Daoy (cell line): ENCODE measurements at places on chromosomes 13 and 19. TPM values are rescaled to one million over a fixed set of nuclear protein-coding genes. Genes with fewer than 3 reads are reported as not detected.
A peak's percentile ranks its signal among the peaks of the same experiment; 100 is the strongest.

The MUC16 gene
- not detected in 2 replicates for total RNA-seq

DNA sequence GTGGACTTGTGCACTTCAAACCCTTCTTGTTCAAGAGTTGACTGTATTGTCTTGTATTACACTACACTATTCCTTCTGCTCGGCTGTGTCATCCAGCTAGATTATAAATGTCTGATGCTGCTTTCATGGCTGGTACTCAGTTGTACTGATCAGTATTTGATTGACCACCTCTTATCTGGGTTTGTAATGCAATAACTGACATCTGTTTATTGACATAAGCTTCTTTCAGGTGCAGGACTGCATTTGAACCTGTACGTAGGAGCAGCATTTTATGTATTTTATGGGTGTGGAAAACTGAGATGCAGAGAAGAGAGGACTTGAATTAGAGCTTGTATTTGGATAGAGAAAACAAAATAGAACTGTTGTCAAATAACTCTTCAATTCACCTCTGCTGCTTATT lies 309.2 kb downstream of the FGF9 start:
- DNase-seq = no peak

DNA sequence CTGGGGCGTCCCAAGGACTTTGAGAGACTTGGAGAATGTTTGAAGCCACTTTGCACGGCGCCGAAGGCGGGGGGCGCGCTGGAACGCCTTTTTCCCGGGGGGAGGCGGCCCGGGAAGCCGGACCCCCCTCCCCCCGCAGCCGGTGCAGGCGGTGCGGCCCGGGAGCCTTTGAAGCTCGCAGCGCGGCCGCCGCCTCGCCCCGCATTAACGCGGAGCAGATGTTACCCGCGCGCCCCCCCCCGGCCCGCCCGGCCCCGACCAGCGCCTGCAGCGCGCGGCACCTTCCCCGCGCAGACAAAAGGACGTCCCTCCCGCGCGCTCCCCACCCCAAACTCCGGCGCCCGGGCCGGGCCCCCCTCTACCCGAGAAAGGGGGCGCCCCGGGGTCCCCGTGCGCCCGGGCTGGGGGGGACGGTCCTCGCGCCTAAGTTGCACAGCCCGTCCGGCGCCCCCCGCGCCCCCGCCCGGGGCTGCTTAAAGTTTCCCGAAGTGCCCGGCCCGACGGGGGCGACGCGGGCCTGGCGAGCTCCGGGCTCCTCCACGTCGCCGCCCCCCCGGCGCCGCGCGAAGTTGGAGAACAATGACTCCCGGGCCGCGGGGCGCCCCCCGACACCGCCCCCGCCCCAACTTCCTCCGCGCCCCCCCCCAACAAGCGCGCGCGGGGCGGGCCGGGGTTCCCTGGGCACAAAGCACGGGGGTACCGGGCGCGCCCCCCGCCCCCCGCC lies 685 bp downstream of the TCF3 start:
- no peak for DNase-seq

- peak; percentile 63 for DNase-seq
Observed at GRCh38 chr13:51125495-51126226, 14.6 kb upstream of the C13orf42 start.

DNA sequence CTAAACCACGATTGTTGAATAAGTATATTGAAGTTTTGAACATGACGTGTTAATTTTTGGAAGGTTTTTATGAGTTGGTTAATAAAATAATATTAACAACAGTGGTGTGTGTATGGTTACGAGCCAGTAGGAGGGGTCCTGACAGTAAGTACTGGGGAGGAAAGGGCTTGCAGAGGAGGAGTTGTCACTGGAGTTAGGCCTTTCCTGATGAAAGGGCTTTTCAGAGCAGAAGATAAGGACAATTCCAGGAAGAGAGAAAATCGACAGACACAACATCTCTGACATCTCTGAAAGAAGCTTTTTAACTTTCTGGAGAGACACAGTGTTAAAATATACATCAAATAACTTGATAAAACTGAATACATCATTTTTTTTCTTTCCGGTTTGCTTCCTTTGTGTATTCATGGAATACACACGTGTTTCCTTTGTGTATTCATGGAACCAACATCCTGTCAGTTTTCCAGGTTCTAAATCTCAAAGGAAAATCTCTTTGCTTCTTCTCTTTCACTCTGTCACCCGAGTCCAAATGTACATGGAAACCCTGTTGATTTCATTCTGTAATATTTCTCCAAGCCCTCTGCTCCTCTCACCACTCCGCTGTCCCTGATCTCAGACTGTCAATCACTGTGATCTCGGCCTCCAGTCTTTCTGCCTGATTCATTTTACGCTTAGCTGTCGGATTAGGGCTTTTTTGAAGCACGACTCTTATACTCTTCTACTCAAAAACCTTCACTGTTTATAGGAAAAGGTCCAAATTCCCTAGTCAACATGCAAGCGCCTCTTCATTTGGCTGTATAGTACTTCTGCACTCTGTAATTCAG lies 374.4 kb downstream of the DLEU7 start:
- DNase-seq = no peak

GRCh38 chr13:101452519-101453485 lies at the start of gene ITGBL1:
TSS of gene ITGBL1 (plus strand) at chr13:101452675. CDS start at chr13:101452834, 159 bp downstream.
- DNase-seq = no peak

- DNase-seq = no peak
Observed at GRCh38 chr13:60646620-60647019, 249.6 kb downstream of the TDRD3 start.

- no peak for DNase-seq
Observed at GRCh38 chr13:88459331-88459730, 788.2 kb downstream of the SLITRK5 start.

- DNase-seq = peak; percentile 8
Observed at GRCh38 chr13:76707360-76707759, 178.8 kb downstream of the KCTD12 start.

- no peak for DNase-seq
Observed at GRCh38 chr13:20536992-20537391, 11.3 kb upstream of the CRYL1 start.

DNA sequence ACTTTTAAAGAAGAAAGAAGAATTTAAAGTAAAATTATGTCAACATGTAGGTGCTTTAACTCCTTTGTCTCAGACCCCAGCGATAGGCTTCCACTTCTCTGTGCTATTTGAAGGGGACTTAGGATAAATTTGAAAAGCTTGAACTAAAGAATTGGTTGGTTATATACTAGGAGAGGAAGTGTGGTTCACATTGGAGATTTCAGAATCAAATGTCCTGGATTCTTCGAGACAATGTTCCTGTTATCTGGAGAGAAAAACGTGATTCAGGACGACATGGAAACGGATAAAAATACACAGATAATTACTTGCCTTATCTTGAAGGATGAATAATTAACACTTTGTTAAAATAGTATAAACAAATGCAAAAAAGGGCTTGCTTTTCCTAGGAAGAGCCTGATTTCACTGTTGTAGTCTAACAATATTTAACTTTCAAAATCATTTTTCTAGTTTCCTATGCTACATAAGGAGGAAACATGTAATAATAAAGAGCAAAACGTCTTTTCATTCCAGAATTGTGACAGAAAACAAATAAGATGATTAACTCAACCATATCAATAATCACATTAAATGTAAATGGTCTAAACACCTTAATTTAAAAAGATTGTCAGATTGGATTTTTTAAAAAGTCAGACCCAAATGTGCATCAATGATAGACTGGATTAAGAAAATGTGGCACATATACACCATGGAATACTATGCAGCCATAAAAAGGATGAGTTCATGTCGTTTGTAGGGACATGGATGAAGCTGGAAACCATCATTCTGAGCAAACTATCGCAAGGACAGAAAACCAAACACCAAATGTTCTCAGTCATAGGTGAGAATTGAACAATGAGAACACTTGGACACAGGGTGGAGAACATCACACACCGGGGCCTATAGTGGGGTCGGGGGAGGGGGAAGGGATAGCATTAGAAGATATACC lies 724 bp upstream of the ZNF780A start:
- no peak for DNase-seq

- no peak for DNase-seq
Observed at GRCh38 chr13:110458017-110458416, 103.5 kb downstream of the RAB20 start.

- no peak for DNase-seq
Observed at GRCh38 chr19:46449228-46449627, 20.5 kb upstream of the PNMA8C start.

DNA sequence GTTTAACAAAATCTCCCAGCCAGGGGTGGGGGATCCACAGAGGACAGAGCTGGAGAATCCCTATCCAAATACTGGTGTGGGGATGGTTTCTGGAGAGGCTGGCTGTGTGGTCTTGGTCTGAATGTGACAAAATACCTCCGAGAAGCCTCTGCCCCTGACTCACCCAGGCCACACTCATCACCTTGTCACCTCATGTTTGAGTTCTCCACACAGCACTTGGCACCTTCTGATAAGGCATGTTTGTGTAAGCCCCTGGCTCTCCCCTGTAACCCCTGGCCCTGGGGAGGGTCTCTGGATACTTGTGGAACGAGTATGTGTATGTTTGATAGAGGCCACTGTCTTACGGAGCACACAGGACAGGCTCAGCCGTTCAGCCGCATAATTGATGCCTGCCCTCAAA lies 14.7 kb downstream of the TECR start:
- DNase-seq = no peak

GRCh38 chr13:73880365-73880764 lies 253.8 kb downstream of the KLF12 start:
- peak; percentile 17 for DNase-seq

GRCh38 chr13:36850790-36851438 lies 31.9 kb downstream of the RFXAP start:
- no peak for DNase-seq

DNA sequence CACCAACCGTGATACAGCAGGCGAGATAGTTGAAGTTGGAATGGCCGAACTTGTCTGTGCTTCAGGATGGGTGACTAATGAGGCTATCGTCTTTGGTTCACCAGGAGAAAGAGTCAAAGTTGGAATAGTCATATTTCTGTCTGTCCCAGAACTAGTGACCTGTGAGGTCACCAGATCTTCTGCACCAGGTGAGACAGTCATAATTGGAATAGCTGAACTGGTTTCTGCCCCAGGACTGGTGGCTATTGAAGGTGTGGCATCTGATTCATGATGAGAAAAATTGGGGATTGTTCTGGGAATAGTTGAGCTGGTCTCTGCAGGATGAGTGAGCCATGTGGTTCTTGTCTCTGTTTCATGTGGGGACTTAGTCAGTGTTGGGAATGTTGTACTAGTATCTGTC lies 71.6 kb downstream of the MUC16 start:
- no peak for DNase-seq

DNA sequence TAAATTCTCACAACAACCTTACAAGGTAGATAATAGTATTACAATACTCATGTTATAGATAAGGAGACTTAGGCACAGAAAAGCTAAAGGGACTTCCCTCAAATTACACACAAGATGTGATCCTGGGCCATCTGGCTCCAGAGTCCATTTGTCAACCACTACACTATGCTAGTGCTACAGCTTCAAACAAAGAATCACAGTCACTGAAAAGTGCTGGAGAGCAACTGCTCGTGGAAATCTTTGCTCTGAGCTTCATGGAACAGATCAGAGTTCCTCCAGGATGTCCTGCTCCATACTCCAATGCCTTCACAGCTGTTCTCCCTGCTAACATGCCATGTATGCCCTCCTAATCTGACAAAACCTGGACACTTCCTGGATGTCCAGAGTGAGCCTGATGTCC lies 271.2 kb downstream of the ENOX1 start:
- DNase-seq = no peak

GRCh38 chr19:16160943-16161560 lies 12.3 kb downstream of the CIB3 start:
- DNase-seq = peak; percentile 91

DNA sequence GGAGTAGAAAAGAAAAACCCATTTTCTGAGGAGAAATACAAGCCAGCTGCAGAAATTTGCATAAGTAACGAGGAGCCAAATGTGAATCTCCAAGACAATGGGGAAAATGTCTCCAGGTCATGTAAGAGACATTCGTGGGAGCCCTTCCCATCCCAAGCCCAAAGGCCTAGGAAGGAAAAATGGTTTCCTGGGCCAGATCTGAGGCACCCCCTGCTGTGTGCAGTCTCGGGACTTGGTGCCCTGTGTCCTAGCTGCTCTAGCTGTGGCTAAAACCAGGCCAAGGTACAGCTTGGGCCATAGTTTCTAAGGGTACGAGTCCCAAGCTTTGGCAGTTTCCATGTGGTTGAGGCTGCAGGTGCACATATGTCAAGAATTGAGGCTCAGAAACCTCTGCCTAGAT lies 444.9 kb downstream of the PCDH20 start:
- DNase-seq = no peak

GRCh38 chr19:39692166-39692565 lies 12.1 kb upstream of the LGALS14 start:
- peak; percentile 47 for DNase-seq

DNA sequence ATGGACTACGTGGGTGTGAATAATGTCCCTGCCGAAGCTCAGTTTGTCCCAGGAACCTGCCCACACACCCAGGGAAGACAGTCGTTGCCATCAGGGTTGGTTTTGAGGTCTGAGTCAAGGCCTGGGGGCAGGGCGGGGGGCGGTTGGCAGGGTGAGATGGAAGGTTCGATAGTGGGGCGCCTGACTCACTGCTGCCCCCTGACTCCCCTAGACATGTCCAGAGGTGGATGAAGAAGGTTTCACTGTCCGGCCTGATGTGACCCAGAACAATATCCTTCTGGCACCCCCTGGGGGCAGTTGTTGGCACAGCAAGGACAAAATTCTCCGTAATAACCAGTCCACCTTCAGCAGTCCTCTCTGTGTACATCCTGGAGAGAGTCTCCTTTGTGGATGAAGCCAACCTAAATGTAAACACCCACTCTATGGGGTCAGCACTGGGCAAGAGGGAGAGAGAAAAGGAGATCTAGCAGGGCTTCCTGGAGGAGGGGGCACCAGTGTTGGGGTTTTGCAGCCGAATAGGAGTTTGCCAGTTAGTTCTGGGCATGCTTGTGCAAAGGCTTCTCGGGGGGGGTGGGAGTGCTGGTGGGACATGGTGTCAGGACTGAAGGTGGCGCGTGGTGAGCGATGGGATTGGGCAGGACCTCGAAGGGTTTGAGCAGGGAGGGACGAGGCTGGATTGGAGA lies 19.6 kb upstream of the B3GNT3 start:
- DNase-seq = peak; percentile 56

DNA sequence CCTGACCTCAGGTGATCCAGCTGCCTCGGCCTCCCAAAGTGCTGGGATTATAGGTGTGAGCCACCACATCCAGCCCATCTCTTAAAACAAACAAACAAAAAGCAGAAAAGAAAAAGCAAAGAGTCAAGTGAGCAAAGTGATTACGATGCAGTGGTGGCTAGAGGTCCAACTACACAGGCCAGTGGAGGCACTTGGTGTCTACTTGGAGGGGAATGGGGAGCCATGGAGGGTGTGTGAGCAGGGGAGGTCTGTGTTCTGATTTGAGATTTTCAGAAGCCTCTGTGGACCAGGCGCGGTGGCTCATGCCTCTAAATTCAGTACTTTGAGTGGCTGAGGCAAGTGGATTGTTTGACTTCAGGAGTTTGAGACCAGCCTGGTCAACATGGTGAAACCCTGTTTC lies 6.6 kb downstream of the COLGALT1 start:
- no peak for DNase-seq
